ENCODE measurements at places on chromosomes 3 and 15.

- DNase-seq = peak; percentile 31
Measured at GRCh38 chr15:99729920-99730319, 3.3 kb downstream of the LYSMD4 start.

- peak; percentile 17 for DNase-seq
Measured at GRCh38 chr3:94423578-94423977, 360.7 kb downstream of the NSUN3 start.

- no peak for DNase-seq
Measured at GRCh38 chr3:30020380-30020779, 586.0 kb upstream of the TGFBR2 start.

DNA sequence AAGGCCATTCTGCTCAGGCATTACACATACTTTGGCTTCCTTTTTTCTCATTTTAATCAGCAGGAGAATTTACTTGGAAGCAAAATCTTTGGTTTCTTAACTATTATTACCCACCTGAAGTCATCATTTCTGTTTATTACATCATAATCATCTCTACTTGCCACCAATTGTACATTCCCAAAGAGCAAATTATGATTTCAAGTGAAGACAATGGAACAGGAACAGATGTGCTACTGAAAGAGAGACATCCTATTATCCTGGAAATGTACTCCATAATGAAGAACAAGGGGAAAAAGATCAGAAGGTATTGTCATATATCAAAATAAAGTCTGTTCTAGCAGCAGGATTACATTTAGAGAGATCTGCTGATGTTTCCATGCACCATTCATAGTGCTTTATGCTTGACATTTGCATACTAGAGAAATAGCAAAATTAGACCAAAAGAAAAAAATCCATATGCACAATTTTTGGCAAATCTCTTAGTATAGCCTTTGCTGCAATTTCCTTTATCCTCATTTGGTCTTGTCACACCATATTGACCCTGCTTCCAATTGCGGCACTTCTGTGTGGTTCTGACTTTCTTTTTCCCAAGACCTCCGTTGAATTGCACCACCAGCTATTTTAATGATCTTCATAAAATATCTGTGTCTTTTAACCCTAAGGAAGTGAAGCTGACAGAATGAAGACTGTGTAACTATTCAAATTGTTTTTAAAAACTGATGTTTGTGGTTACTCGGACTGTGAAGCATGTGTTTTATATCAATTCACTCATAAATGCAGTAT is 683.8 kb downstream of the ZNF385D start:
- DNase-seq = no peak

DNA sequence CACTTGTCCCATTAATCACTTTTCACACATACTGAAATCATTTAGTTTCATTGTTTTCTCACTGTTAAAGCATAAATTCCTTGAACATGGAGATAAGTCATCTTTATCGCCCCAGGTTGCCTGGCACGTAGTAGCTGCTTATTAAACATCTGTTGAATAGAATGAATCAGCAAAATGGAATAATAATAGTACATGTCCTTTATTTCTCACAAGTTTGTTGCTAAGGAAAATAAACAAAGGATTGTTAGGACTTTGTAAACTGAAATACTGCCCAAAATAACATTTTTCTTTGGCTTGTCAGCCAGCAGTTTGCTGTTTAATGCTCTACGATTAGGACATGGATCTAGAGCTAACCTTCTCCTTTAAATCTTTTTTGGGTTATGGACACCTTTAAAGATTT is 17.9 kb downstream of the SLC35A5 start:
- DNase-seq = peak; percentile 56

DNA sequence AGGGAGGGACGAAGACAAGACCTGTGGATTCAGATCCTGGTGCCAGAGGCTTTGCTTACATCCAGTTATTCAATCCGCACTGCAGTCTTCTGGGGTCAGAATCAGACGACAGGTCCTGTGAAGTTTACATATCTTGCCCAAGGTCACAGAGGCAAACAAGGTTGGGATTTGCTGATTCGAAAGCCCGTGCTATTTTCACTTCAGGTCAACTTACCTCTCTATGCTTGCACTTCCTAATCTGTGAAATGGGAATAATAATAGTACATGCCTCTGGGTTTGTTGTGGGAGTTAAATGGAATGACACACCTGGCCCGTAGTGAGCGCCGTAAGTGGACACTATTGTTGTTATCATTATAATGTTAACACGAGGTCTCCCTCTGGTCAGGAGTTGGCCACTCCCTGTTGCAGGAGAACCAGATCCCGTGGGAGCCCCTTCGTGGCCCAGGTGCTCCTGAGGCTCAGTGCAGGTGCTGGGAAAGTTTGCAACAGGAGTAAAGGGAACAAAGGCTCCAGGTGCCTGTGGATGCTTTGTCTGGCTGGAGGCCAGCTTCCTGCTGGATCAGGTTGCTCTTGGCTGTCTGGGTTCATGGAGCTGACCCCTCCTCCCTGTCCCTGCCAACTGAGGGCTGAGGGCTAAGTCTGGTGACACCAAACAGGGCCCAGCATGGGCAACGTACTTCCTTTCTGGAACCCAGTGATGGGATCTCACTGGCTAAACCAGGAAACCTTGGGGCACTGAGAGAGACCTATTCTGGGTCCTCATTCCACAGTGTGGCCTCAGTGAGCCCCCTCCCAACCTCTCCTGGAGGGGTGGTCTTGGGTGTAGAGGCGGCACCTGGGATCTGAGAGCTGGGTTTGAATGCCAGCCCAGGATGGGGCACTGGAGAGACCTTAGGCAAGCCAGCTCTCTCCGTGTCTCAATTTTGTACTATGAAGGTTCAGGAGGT is 40.1 kb upstream of the SEMA4B start:
- DNase-seq = no peak

DNA sequence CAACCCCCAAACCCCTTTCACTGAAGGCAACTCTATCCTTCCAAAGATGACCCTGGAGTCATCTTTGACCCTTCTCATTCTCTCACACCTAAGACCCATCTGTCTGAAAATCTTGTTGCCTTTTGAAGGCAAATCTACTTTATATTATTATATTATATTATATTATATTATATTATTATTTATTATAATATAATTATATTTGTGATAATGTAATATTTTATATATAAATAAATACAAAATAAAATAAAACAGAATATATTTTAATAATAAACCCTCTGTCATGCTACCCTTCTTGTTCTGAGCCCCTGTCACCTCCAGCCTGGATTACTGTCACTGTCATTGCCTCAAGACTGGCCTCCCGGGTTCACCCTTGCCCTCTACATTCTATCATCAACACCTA is 5.0 kb upstream of the PROK2 start:
- DNase-seq = no peak

DNA sequence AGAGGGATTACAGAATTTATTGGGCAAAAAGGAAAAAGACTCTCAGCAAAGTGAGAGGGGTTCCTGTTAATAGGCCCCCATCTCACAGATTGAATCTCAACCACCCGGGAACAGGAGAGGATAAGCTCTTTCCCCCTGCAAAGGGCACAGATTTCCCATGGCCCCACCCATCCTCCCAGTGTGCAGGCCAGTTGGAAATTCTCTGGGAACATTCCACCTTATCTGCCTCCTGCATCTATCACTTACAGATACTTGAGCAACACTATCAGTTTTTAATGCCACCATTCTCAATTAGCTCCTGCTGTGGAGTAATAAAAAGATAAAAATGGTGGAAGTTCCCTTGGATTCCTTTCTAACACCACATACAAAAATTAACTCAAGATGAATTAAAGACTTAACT is 350.0 kb upstream of the BCHE start:
- no peak for DNase-seq

DNA sequence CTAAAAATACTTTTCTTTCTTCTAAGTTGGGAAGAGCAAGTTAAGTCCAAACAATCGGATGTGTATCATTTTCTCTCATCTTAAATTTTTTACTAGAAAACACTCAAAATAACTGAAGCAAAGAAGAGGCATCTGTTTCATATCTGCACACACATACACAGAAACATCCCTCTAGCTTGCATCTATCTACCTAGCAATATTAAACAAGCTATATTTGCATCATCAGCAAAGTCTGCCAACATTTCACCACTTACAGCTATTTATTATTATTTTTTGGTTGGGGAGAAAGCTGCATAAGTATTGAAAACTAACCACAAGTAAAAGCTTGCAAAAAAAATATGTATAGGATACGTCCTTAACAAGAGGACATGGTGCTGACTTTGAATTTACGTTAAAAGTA is 1.9 kb downstream of the GOLIM4 start:
- DNase-seq = no peak

GRCh38 chr3:129917423-129918007 is 24.0 kb upstream of the TMCC1 start:
- DNase-seq = no peak

- no peak for DNase-seq
Measured at GRCh38 chr3:133055339-133055738, 17.1 kb downstream of the TMEM108 start.

- DNase-seq = peak; percentile 46
Measured at GRCh38 chr3:44323341-44323955, 15.1 kb upstream of the TCAIM start.

- DNase-seq = no peak
Measured at GRCh38 chr3:73409138-73409763, 215.5 kb downstream of the PDZRN3 start.

DNA sequence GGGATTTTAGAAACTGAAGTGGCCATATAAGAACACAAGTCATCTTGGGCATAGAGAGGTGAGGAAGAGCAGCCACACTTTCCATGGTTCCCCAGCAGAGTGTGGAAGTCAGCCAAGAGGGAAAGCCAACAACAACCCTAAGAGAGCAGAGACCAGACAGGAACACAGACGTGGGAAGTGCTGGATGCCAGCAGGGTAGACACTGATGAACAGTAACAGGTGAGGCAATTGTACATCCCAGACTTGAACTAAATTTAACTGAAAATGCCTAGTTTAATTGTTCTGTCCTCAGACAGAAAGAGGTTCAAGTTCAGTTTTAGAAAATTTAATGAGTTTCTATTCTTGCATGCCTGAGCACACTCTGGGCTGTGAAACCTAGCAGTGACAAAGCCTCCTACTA is 212.1 kb downstream of the ATP8B4 start:
- no peak for DNase-seq

DNA sequence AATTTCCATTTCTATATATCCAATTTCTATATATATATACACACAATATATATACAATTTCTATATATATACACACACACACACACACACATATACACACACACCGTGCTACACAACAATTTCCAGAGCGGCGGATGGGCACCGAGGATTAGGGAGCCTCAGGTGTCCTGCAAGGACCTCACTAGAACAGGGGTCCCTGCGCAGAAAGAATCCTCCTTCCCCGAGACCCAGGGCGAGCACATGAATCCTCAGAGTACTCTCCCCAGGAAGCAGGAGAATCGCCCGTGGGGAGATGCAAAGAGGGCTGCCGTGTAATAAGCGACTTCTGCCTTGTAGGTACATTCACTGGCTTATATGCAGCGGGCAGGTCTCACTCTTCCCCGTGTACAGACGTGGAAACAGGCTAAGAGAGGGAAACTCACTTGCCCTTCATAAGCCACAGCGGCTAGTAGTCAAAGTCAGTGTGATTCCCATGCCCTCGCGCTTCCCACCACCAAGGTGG is 467 bp downstream of the PIF1 start:
- DNase-seq = no peak

DNA sequence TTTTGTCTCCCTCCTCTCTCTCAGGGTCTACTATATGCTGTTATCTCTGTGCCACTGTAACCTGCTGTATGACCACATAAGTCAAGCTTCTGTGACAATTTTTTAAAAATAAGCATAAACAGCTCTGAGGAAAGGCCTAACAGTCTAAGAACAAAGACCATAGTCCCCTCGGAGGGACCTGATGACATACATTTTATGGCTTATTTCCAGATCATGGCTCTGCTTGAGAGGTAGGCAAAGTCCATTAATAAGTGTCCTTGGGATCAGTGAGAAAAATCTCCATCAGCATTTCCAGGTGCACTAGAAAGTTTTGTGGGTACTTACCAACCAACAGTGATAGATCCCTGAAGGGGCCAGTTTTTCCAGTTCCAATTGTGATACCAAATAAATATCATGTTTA is 123.8 kb downstream of the TNIK start:
- no peak for DNase-seq
